ENCODE measurements at places on chromosomes 3 and 15.

- no peak for DNase-seq
These were observed 19.0 kb downstream of the SYNM start for GRCh38 chr15:99123713-99124451.

DNA sequence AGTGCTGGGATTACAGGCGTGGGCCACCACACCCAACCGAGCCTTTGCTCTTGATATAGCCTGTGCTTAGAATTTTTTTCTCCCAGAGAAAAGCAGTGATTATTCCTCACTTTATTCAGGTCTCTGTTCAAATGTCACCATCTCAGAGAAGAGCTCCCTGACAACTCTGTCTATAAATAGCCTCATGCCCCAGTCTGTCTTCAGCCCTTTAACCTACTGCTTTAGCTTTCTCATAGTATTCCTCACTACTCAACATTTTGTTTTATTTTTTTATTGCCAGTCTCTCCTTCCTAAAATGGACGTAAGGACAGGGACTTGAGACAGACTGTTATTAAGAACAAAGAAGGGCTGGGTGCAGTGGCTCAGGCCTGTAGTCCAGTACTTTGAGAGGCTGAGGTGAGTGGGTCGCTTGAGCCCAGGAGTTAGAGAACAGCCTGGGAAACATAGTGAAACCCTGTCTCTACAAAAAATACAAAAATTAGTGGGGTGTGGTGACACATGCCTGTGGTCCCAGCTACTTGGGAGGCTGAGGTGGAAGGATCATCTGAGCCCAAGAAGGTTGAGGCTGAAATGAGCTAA is 78.7 kb upstream of the TTBK2 start:
- no peak for DNase-seq

DNA sequence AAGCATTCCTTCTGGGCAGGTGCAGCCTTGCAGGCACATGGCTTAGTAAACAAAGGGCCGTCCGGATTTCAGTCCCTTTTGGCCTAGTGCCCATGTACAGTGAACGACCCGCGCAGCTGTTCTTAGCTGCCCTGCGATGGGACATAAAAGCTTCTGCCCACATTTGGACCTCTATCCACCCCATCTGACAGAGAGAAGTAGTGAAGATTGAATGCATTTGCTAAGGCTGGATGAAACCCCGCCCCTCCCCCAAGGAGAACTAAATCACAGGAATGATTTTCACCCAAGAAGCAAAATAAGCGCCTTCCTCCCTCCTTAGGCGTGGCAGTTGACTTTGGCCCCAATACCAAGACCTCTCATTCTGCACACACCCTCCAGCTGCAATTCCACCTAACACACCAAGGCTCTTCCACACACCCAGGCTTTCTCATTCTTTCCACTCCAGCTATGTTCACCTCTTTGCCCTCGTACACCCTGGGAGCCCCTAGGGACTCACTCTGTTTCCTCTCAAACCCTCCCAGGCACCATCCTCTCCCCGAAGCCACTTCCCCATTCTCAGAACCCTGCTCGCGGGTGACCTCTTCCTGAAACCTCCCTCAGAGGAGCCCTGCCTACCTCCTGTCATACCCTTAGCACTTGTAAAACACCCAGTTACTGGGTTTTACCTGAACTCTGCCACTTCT is 14.1 kb upstream of the HRH1 start:
- peak; percentile 30 for DNase-seq

- no peak for DNase-seq
These were observed 323.4 kb upstream of the GBE1 start for GRCh38 chr3:82084824-82085223.

- DNase-seq, result no peak
These were observed 632.2 kb downstream of the MAGI1 start for GRCh38 chr3:65406470-65406869.

DNA sequence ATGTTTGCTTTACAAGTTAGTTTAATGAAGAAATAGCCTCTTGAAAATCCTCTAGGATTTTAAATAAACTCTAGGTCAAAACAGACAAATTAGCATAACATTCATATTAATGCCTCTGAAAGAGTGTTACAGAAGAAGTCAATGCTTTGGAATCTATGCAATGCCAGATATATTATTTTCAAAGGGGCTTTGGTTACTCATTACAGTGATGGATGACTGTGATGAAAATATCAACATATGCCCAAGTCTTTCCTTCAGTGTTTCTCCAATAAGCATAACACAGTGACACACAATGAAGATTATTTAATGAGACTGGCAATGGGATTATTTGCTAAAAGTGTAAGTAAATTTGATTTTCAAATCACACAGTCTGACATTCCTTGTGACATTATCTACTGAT is 1247.2 kb downstream of the ROBO2 start:
- no peak for DNase-seq

DNA sequence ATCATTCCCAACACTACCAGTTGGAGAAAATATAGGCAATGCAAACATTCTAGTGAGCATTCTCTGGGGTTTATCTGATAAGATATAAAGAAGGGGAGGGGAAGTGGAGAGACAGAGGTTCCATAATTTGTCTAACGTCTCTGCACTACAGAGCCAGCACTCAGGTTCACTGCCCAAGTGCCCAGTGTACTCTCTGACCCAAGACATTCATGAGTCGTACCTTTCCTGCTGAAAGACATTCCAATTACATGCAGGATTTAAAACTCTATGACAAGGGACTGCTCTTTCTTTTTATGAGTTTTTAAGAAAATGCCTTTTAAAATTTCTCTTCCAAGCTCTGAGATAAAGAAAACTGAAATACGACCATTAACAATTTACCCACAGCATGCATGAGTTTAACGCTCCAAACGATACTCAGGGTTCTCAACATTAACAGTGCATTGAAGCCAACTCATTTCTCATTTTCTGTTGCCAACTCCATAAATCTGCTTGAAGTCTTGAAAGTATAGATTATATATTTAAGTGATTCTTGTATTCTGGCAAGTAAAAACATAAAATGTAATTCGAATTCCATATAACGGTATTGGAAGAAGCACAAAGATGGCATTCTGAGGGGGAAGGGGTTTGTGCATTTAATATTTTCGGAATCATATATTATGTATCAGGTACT is 193.4 kb downstream of the SUCLG2 start:
- no peak for DNase-seq

GRCh38 chr3:30567139-30567753 is 39.2 kb upstream of the TGFBR2 start:
- DNase-seq, result no peak

GRCh38 chr15:60844511-60845174 is 365.7 kb upstream of the ICE2 start:
- peak; percentile 86 for DNase-seq

GRCh38 chr3:82033186-82033585 is 271.7 kb upstream of the GBE1 start:
- DNase-seq, result no peak

DNA sequence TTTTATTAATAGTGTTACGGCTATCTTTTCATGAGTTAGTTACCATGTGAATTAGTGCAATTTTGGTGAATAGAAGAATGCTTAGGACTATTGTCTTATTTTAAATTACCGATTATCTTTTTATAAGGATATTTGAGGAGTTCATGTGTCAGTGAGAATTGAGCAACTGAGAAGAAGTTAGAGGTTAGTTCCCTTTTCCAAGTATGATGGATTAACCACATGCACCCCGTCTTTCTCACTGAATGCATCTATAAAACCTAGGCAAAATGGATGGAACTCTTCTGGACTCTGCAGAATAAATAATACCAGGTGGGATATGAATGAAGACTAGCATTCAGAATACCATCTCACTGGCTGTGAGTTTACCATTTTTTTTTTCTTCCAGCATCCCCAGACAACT is 74.3 kb downstream of the TCF12 start:
- no peak for DNase-seq

- DNase-seq, result no peak
These were observed 219.9 kb downstream of the NLGN1 start for GRCh38 chr3:173617490-173617889.

DNA sequence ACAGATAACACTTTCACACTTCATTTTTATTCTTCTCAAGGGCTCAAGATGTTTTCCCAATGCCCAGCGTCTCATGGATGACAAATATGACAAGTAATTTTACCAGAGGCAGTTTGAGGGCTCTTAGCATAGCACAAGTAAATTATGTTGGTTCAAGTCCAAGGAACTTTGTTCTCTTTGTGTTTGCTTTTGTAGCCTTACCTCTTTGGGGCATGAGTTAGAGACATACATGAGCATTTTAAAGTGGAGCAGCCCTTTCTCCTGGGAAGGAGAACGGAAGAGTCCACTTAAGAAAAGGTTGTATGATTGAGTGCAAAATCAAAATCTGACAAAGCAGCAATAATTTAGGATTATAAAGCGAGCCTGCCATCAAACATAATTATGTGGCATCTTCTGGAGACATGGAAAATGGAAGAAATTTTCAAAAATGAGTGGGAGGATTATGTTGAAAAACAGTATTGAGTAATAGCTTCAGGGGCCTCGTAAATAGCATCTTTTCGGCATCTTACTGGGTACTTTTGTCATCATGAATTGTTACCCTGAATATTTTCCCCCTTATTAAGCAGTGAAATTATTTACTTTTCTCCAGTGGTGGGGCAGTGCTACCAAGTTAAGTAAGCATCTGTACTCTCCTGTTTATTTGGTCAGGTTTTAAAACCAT is 65.9 kb downstream of the PGPEP1L start:
- no peak for DNase-seq

GRCh38 chr15:40796512-40796911 is 10.4 kb upstream of the ZFYVE19 start:
- no peak for DNase-seq

- DNase-seq, result no peak
These were observed 283.9 kb downstream of the RORA start for GRCh38 chr15:60945196-60945595.

GRCh38 chr15:91929509-91929908 is 76.0 kb downstream of the SLCO3A1 start:
- DNase-seq, result no peak

- DNase-seq, result no peak
These were observed 65.9 kb upstream of the TMEM108 start for GRCh38 chr3:132972333-132972732.

GRCh38 chr3:12479919-12480427 is 4.3 kb upstream of the TSEN2 start:
- peak; percentile 59 for DNase-seq

GRCh38 chr15:31262901-31263671 is 63.5 kb upstream of the KLF13 start:
- peak; percentile 40 for DNase-seq

DNA sequence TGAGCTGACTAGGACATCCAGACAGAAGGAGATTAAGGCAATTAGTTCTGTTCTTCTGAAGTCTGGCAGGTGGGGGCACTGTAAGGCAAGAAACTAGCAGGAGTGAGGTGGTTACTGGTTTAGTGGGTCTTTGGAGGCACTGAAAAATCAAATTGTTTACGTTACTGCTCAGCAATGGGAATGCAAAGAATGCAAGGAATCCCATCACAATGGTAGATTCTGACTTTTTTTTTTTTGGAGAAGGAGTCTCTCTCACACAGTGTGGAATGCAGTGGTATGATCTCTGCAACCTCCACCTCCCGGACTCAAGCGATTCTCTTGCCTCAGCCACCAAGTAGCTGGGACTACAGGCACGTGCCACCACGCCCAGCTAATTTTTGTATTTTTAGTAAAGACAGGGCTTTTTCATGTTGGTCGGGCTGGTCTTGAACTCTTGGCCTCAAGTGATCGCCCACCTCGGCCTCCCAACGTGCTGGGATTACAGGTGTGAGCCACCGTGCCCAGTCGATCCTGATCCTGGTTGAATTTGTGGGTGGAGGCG is 16.4 kb downstream of the FAM107A start:
- DNase-seq, result no peak

- no peak for DNase-seq
These were observed 22.9 kb downstream of the MYLK start for GRCh38 chr3:123861081-123861836.

GRCh38 chr3:62318365-62318751 is 55.0 kb downstream of the FEZF2 start:
- DNase-seq, result no peak

- DNase-seq, result no peak
These were observed 341.1 kb upstream of the LRRC3B start for GRCh38 chr3:26281284-26281985.

DNA sequence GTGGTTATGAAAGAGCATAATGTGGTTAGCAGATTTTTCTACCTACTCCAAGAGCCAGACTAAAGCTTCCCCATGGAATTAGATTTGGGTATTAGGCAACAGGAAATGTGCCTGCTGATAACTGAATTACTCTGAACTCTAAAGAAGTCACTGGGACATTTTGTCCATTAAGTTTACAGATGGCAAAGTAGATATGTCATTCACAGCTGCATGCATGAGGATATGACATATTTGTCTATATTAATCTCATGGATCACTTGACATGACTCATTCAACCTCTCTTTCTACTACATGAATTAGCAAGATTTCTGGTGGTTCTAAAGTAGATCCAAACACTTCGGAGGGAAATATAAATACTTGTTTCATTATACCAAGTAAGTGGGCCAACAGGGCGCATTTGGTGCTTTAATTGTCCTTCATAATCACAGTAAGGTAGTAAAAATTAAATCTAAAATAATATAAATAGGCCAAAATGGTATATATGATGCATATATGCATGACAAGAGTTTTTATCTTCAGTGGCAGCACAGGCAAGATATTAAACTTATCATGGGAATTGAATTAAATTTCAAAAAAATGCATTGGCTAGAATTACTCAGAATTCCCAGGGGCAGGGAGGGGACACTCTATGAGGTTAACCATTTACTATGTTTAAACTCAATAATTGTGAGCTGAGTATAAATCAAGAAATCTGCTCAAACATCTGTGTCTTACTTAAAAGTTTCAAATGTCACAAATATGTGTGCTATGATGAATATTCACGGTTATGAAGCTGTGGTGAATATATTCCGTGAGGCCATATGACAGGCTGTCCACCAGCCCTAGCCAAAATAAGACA is 365.3 kb upstream of the KCNMB2 start:
- no peak for DNase-seq

- no peak for DNase-seq
These were observed 136.6 kb upstream of the RARB start for GRCh38 chr3:25291481-25291905.

GRCh38 chr3:185250247-185250646 is 3.6 kb downstream of the EHHADH start:
- no peak for DNase-seq

GRCh38 chr3:172606021-172606420 is 82.8 kb upstream of the TNFSF10 start:
- DNase-seq, result no peak

GRCh38 chr15:22806156-22806555 is 19.7 kb downstream of the NIPA1 start:
- DNase-seq, result no peak

- DNase-seq, result no peak
These were observed 210.4 kb downstream of the TP63 start for GRCh38 chr3:189841473-189842205.

DNA sequence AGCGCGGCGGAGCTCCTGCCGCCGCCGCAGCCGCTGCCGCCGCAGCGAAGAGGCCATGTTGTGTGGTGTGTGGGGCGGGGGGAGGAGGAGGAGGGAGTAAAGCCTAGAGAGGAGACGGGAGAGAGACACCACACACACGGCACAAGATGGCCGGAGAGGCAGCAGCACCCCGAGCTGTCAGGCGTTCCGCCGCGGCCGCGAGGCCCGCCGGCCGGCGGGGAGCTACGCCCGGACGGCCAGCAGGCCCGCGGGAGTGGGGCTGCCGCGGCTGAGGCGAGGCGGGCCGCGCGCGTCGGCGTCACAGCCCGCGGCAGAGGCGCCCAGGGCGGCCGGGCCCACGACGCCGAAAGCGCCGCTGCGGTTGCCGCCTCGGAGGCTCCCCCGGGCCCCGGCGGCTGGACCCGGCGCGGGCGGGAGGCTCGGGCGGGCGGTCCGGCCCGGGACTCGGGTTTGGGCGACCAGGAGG is 17.4 kb upstream of the CHD2 start:
- DNase-seq, result no peak
